ENCODE measurements at places on chromosomes 4 and X. TPM values are rescaled to one million over a fixed set of nuclear protein-coding genes. Genes with fewer than 3 reads are reported as not detected.
A peak's percentile ranks its signal among the peaks of the same experiment; 100 is the strongest.

GRCh38 chr4:6681191-6681590 lies 12.5 kb upstream of the S100P start:
- DNase-seq, result no peak

- DNase-seq, result no peak
Observed at GRCh38 chr4:61727286-61727685, 527.2 kb downstream of the ADGRL3 start.

DNA sequence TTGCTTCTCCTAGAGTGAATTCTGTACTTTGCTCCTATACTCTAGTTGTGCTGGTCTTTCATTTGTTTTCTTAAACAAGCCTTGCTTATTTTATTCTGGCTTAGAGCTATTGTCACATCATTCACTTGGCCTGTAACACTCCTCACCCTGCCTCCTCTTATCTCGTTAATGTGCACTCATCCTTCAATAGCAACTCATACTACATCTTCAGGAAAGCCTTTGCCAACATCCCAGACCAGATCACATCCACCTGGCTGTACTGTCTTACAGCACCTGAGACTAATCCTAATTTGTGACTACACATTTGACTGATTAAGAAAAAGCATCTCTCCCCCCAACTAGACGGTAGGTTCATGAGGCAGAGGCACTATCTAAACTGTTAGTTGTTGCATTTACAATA lies 80.8 kb downstream of the SLC7A11 start:
- DNase-seq, result no peak

DNA sequence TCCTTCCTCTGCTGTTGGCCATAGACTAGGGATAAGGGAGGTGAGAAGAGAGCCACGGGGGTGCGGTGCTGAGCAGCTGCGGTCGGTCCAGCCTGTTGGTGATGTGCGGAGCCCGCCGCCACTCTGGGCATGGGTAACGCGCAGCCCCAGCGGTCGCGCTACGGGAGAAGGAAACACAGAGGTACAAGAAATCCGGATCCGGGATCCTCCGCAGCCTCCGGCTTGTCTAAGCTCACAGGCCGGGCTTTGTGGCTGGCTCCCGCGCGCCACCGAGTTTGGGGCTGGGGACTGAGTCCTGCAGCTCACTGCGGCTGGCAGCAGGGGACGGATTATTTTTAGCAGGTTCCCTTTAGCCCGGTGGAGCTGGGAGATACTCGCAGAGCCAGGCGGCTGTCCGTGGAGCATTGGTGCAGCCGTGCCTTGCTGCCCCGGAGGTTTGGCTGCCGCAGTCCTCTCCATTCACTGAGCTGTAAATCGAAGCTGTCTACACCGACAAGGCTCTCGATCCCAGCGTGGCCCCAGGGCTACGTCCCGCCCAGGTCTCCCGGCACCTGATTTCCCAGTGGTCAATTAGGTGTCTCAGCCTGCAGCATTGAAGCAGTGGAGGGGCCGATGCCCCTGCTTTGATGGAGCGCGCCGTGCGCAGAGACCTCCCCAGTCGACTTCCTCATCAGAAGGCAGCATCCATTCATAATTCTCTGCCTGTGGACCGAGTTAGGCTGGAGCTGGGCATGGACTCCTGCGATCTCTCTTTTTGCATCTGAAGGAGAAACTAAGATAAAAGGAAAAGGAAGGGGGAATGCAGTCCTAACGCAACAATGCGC lies 81.9 kb upstream of the SCML1 start:
- DNase-seq, result no peak

DNA sequence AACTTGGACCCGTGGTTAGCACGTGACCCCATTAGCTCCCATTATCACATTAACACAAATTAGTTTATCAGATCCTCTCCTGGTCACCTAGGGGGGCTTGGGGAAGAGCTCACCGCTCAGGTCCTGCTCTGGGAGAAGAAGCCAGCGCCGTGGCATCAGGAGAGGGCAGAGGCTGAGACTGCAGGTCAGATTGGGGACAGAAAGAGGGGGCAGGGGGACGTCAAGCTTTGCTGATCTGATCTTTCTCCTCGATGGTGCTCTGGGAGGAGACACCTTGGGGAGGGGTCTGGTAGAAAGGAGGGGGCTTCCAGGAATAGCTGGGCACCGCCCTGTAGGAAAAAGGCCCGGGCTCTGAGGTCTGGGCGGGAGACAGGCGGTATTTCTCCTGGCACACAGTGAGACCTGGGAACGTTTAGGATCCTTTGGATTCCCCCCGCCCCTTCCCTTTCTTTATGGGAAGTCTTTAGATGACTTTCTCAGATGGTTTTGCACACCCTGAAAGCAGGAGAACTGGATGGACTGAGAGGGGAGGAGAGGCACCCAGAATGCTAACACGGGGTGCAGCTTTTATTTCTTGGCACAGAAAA lies 9.1 kb upstream of the ELF4 start:
- DNase-seq, result no peak

GRCh38 chr4:85426366-85426765 lies 48.6 kb upstream of the ARHGAP24 start:
- no peak for DNase-seq

GRCh38 chr4:157803845-157804521 lies 368.8 kb downstream of the GASK1B start:
- no peak for DNase-seq

DNA sequence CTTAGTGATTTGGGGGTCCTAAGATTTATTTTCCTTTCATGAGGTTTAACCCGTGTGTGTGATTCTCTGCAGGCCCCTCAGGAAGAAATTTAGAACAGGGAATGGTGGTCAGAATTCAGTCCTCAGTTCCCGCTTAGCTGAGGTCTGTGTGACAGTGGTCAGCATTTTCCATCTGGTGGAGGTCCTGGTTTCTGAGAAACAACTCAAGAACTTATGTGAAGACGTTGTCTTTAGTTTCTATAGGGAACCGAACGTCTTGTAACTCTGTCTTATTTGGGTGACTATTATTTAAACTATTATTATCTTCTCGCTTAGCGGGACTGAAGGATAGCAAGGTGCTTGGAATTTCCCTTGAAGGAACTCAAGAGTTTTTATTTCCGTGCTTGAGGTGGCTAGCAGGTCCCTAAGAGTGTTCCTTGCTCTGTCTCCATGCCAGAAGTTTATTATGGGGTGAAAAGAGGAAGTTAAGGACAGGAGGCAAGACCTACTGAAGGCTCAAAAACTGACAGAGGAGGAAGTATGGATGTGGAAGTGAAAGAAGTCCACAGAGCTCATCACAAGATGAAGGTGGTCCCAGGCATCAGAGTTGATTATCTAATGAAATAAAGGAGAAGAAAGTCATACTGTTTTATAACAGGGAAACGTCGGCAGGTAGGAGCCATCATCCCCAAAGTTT lies 9.4 kb downstream of the MGST2 start:
- DNase-seq, result no peak

DNA sequence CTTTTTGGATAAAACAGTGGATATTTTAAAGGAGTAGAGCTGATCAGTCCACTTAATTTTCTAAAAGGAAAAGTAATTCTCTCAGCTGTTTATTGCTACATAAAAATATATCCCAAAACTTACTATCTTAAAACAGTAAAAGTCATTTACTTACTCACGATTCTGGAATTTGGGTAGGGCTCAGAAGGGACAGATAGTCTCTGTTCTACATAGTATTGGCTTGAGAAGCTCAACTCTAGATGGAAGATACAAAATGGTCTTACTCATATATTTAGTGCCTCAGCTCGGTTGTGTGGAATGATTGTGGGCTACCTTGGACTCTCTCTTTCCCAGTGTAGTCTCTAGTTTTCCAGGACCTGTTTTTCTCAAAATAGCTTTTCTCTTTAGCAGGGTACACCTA lies 691.5 kb upstream of the POU3F4 start:
- peak; percentile 31 for DNase-seq

- peak; percentile 88 for DNase-seq
Observed at GRCh38 chr4:56757821-56758411, 63.6 kb downstream of the SPINK2 start.

FANCB gene
- total RNA-seq, result 13.1 TPM

NMU gene
- 7.3 TPM for total RNA-seq

DNA sequence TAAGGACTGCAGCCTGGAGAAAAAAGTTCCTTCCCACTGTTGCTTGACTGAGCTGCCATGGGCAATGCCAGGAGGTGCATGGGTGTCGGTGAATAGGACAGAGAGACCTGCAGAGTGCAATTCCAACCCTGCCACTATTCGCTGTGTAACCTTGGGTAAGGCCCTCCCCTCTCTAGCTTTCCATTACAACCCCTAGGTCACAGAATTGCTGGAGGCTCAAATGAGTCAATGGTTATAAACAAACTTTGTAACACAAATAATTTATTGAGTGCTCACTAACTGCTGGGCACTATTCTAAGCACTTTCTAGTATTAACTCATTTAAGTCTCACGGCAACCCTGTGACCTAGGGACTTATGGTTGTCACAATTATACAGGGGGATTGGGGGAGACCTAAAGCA lies 37.8 kb downstream of the PJA1 start:
- DNase-seq, result no peak

DRD5 gene
- total RNA-seq, result not detected

GRCh38 chr4:137359691-137360315 lies 172.5 kb downstream of the PCDH18 start:
- peak; percentile 30 for DNase-seq

DNA sequence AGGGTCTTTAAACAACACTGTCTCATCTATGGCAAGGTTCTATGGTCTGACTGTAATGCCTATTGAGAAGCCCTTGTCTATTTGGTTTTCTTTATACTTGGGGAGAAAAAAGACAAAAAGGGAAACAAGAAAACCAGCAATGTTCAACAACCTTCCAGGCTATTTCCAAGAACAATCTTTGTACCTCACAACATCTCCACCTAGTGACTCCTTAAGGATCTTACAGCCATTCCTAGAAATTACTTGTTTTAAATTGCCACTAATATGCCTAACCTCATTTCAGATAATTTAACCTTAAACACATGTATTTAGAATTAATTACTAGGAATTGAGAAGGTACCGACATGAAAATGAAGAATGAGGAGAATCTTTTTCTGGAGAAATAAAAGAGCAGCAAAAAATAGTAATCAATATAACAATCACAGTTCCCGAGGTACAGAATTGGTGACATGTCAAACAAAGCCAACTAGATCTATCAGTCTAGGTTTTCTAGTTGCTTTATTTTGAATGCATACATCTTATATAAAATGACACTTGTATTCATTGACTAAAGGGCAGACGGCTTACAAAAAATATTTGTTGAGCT lies 1.6 kb upstream of the RBM46 start:
- peak; percentile 13 for DNase-seq

DNA sequence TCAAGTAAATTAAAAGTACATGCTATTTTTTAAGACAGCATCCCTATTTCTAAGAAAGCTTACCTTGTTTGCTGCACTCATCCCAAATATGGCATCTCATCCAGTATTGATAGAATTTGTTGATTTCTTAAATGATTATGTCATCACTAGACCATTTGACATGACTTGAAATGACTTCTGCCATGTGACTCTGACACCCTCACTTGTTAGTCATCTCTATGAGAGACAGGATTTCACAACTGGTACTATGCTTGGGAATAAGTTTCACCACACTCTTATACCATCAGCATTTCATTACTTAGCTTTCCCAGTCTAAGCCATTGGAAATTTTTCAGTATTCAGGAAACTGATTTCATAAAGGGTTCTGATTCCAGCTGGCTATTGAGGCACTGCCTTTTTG lies 55.3 kb downstream of the TMPRSS11F start:
- DNase-seq, result no peak

NDUFA1 gene
- total RNA-seq, result 71.4 TPM

Measured in RPMI7951 (cell line).